ENCODE measurements at places on chromosomes 7 and 10.

GRCh38 chr10:22053048-22053447, 49.5 kb upstream of the DNAJC1 start:
- no peak for DNase-seq

GRCh38 chr10:24866604-24867583, 85.5 kb downstream of the PRTFDC1 start:
- no peak for DNase-seq

DNA sequence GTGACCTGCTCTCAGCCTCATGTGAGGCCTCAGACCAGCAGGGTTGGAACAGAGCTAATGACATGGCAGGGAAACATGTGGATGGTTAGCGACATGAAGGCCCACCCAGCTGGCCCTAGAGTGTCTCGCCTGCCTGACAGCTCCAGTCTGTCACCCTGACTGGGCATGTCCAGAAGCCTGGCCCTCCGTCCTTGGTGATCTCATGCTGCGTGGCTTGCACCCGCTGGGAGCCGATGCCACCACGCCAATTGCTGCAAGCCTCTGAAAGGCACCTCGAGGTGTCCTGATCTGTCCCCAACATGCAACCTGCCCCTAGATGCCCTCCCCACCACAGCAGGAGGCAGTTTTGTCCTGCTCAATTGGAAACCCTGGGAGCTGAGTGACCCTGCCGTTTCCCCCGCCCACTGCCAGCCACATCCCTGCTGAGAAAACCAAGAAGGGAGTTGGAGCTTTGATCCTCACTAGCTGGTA, 27.8 kb upstream of the RET start:
- DNase-seq: peak; percentile 39

DNA sequence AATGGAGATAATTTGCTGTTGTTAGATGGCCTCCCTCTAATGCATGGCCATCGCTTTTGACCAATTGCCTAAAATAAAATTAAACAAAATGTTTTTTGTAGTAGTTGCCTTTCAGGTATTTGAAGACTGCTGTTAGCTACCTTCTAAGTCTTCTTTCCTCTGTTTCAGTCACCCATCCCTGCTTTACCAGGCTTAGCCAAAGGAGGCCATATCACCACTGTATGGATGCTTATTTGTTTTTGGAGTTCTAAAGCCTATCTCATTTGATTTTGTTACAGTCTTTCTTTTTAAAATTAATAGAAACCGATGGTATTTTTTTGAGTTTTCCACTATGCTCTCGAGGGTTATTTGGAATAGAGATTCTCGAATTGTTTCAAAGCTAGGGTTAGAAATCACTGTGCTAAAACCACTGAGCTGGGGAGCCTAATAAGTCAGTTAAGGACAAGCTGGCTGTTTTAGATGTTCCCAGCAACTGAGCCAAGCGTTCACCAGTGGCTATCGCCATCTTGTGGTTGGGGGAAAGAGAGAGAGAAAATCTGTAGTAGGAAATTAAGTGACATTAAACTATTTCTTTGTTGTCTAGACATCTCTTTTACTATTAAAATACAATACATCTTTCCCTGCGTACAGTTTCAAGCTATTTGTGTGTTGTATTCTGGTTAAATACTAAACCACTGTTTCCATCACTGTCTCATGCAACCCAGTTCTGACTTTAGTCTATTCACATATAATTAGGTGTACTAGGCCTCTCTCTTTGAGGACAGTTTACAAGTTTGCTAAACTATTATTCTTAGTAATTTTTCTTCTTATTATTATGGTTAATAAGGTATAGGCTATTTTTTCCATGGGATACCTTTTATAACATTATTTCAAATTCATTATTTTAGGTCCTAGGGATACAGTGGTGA, 52.2 kb downstream of the GPR158 start:
- peak; percentile 6 for DNase-seq

GRCh38 chr7:80273327-80273726, 138.7 kb downstream of the GNAI1 start:
- DNase-seq: no peak

- no peak for DNase-seq
These were observed 4.3 kb downstream of the LHPP start for GRCh38 chr10:124465777-124466488.

- no peak for DNase-seq
These were observed 12.8 kb downstream of the UBE2D4 start for GRCh38 chr7:43938892-43939482.

- no peak for DNase-seq
These were observed 52.5 kb downstream of the SCRN1 start for GRCh38 chr7:29937132-29937531.

- no peak for DNase-seq
These were observed 720.2 kb downstream of the AUTS2 start for GRCh38 chr7:70318511-70318910.

- DNase-seq: no peak
These were observed 1.0 kb downstream of the LRCH4 start for GRCh38 chr7:100584683-100585510.

GRCh38 chr7:153537271-153537670, 514.9 kb upstream of the DPP6 start:
- no peak for DNase-seq

- DNase-seq: no peak
These were observed 336.9 kb downstream of the ADARB2 start for GRCh38 chr10:1400101-1401070.

DNA sequence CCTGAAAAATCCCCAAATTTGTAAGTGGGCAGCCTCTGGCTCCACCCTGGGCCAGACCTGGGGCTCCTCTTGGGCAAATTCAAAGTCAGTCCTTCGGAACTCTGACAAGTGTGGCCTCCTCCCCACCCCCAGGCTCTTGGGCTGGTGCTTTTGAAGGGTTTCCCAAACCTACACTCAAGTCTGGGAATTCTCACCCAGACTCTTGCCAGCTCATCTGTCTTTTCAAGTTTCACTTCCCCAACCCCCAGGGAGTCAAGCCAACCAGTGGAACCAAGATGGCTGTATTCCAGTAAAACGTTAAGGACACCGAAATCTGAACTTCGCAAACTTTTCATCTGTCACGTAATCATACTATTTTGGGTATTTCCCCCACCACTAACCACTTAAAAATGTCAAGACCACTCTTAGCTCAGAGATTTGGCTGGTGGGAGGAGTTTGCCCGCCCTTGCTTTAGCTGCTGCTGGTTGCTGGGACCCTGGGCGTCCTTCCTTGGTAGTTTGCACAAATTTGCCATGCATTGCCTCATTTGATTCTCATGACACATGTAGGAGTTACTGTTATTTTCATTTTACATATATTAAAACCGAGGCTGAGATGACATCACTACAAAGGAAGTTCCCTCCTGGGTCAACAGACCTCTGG, 1.7 kb upstream of the MYO1G start:
- peak; percentile 71 for DNase-seq

- DNase-seq: no peak
These were observed 28.0 kb downstream of the PIP4K2A start for GRCh38 chr10:22686347-22686746.

DNA sequence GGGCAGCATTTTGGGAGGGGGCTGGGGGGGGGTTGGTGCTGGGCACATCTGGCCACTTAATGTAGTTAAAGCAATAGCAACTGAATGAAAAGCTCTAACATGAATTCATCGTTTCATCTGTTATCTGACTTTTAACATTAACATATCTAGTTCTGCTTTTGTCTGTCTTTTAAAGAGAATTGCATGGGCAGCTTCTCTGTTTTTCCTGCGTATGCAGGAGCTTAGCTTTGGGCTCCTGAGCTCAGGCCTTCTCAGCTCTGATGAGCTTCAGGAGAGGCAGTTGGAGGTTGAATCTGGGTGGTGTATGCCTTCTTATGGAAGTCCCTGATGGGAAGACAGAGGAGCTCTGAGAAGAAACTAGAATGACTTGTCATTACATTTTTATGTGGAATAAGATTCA, 58.4 kb downstream of the DNAJB6 start:
- DNase-seq: no peak

DNA sequence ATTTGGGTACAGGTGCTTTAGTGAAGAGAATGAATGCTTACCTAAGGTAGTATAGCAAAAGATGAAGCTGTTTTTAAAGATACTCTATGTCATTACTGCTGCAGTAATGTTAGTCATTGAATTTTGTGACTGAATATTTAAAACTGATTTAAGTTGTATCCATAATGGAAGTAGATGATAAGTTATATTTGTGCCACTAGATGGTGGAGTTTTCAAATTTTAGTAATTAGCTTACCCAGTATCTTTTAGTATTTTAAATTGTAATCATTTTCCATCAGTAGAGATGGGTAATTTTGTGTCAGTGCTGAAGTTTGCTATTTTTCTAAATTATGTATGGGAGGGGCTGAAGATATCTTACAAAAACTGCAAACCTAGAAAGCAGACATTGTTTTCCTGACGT, 25.2 kb downstream of the HBP1 start:
- DNase-seq: no peak

DNA sequence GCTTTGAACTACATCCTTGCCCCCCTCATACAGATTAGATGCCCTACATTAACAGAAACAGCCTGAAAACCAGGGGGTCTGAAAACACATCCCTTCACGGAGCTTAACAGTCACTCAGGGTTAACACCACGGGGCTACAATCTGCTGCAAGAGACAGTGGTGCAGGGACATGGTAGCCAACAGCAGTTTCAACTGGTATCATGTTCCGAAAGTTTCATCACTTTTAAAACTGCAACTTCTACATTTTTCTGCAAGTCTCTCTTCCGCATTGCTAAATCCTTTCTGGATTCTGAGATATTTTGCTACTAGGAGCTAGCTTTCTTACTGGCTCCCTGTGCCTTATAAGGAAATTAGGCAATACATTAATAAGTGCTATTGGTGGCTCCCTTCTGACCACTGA, 92.6 kb downstream of the JAZF1 start:
- DNase-seq: no peak

DNA sequence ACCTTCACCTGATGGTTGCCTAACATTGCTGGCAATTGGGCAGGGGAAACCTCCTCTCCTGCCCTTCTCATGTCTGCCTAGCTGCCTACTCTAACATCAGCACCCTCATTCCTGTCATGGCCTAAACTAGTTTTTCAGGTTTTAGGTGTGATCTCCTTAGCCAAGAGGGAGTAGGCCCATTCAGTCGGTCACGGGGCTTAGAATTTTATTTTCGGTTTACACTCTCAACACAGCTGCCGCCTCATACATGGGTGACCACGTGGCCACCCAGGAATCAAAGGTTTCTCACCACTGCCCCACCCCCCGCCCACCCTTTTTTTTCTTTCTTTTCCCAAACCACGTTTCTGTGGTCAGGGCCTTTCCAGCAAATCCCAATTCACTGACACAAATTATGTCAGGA, 97.2 kb downstream of the RALA start:
- no peak for DNase-seq

DNA sequence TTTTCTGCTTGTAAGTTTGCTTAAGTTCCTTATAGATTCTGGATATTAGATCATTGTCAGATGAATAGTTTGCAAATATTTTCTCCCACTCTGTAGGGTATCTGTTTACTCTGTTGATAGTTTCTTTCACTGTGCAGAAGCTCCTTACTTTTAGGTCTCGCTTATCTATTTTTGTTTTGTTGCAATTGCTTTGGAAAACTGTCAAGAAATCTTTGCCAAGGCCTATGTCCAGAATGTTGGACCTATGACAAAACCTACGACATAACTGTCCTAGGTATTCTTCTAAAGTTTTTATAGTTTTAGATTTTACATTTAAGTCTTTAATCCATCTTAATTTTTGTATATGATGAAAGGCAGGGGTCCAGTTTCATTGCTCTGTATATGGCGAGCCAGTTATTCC, 27.4 kb downstream of the COA1 start:
- no peak for DNase-seq

DNA sequence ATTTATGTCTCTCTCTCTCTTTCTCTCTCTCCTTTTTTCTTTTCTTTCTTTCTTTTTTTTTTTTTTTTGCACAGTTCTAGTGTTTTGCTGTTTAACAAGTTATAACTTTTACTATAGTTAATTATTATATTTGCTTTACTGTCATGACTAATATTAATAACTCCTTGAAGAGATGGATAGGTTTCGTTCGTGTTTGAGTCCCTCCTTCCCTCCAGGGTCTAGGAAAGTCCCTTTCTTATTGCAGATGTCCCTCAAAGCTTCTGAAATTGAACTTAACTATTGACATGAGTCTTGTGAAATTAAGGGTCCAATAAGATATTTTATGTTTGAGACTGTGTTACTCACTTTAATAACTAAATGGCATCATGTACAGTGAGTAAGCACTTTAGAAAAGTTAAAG, 131.4 kb downstream of the PLXDC2 start:
- no peak for DNase-seq

DNA sequence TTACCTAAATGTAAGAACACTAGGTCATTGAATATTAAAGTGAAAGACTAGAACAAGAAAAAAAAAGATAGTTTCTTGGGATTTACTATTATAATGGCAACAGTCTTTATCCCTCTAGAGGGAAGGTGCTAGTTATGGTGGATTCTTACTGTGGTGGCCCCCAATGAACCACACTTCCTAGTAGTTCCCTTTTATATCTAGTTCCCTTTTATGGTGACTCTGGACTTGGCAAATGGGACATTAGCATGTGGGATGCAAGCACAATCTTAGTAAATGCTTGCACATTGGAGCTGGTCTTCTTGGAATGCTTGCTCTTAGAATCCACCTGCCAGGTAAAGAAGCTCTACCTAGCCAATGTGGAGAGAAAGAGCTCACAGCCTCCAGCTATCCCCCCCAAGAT, 430.2 kb downstream of the LRMDA start:
- DNase-seq: no peak

Measured in activated naive CD4-positive, alpha-beta T cell treated with anti-CD3 and anti-CD28 coated beads, Interleukin-2, amount 50 U/mL, for 72 hours (primary cell).